Stimulated activated naive CD8-positive, alpha-beta T cell treated with anti-CD3 and anti-CD28 coated beads, Interleukin-15, Interleukin-2, amounts not matched to agents 100 U/mL and 50 U/mL, for 24 hours (primary cell): ENCODE measurements at places on chromosomes 1 and 21.

- DNase-seq = no peak
Observed at GRCh38 chr21:45471525-45472221, 66.7 kb downstream of the COL18A1 start.

DNA sequence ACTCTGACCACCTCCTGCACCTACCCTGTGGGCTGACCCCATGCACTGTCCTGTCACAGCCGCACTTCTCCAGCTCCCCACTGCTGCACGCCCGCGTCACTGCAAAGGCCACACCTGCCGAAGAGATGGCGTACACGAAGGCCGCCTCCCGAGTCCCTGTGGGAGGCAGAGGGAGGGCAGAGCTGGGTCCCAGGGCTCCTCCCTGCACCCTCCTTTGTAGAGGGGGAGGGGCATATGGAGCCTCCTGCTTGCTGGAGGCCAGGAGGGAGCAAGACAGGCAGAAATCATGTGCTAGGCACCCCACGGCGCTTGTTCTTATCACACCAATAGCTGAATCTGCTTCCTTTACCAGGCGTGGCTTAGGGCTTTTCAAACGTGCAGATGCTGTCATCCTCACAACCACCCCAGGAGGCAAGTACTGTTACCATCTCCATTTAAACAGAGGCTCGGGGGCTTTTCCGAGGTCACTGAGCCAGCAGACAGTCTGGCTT lies 21.4 kb downstream of the WNT4 start:
- no peak for DNase-seq

- DNase-seq = peak; percentile 53
Observed at GRCh38 chr1:77282187-77282865, 507 bp downstream of the AK5 start.

GRCh38 chr1:41341365-41341683 lies 19.9 kb upstream of the FOXO6 start:
- no peak for DNase-seq
